Fibroblast of skin of right quadriceps (primary cell): ENCODE measurements at places on chromosomes 7 and 10.

DNA sequence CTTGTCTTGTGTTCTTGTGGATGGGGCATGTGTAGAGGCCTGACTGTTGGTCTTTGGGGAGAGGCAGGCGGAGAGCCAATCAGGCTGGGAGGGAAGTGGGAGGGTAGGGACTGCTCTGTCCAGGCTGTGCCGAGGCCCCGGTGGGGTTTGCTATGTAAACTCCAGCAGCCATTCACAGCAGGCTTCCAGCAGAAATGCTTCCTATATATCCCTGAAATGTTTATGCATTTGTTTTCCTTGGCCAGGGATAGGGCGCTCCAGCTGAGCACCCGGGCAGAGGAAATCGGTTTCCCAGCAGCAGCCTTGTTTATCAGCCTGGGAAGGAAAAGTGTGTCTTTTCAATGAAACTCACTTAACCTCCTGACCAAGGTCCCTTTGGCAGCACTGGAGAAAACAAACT lies 18.3 kb upstream of the AQP1 start:
- no peak for DNase-seq

- DNase-seq, result peak; percentile 51
Measured at GRCh38 chr7:87876869-87877234, 559 bp downstream of the DBF4 start.

DNA sequence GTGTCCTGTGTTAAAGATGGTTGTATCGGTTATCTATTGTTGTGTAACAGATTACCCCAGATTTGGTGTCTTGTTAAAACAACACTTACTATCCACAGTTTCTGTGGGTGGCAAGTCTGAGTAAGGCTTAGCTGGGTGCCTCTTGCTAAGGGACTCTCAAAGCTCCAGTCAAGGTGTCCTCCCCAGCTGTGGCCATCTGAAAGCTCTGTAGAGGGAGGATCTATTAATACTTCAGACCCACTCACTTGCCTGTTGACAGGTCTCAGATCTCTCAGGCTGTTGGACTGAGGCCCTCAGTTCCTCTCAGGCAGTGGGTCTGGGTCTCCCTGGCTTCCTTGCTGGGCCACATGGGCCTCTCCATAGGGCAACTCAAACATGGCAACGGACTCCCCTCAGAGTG lies 19.6 kb downstream of the ARID5B start:
- no peak for DNase-seq

DNA sequence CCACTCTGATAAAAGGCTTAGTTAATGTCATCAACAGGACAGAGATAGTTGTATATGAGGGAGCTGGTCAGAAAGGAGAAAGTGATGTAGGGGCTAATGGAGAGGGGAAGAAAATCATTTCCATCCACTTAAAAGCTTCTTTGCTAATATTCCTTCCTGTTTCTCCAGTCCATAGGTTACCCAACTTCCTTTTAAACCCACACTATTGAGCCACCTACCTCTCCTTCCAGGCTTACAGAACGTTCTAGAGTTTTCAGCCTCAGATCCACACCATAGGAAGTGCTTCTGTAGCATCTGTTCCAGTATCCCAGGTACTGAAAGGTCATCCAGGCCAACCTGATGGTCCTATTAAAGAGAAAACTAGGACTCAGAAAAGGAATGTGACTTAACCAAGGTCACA lies 28.2 kb downstream of the STRIP2 start:
- no peak for DNase-seq

DNA sequence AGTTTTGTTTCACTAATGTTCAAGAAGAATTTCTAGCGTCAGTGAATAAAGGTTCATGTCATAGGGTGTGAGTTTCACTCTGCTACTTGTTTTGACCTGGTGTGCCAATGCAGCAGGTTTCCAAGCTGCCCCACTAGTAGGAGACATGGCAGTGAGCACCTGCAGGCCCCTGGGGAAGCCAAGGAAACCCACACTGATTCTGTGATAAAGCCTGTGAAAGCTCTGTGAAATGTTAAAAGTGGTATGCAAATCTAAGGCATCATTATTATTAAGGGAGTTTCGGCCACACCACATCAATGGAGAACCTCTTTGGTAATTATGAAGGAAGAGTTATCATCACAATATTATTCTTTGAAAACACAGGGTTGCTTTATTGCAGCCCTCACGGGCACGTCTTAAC lies 46.4 kb downstream of the ABCB5 start:
- no peak for DNase-seq

DNA sequence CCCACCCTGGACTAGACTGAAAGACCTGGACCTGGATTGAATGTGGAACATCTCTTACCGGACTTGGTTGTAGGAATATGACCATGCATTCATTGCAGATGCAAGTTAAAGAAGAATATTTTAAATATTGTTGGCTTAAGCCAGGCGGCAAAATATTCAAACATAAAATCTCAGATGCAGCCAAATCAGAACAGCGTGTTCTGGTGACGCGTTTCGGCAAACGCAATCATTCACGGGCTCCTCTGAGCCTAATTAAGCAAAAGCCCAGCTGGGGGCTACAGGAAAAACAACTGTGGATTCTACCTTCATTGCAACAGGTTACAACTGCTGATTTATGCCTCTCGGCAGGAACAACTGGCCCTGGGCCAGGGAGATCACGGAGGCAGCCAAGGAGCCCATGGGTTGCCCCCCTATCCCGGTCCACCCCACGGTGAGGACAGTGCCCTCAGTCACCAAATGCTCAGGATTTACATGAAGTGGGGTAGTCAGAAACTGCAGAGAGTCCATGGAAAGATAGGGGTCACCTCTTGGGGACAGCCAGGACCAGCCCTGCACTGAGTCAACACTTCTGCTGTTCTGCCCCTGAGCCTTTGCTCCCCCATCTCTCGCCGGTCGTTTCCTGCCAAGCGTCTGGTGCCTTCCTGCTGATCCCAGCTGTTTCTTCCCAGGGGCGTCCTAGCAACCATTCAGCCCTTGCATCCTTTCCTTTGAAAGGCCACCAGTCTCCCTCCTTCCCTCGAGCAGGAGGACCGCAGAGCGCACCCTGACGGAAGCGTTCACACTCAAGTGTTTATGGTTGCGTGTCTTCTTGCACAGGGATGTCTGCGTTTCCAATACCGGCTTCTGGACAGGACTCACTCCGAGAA lies 64.4 kb upstream of the SFMBT2 start:
- no peak for DNase-seq

GRCh38 chr7:102169651-102170392 lies 116.8 kb upstream of the SH2B2 start:
- DNase-seq, result no peak

- DNase-seq, result no peak
Measured at GRCh38 chr10:34334908-34335307, 480.2 kb downstream of the PARD3 start.

GRCh38 chr7:39550411-39550810 lies 15.8 kb upstream of the YAE1 start:
- DNase-seq, result no peak

DNA sequence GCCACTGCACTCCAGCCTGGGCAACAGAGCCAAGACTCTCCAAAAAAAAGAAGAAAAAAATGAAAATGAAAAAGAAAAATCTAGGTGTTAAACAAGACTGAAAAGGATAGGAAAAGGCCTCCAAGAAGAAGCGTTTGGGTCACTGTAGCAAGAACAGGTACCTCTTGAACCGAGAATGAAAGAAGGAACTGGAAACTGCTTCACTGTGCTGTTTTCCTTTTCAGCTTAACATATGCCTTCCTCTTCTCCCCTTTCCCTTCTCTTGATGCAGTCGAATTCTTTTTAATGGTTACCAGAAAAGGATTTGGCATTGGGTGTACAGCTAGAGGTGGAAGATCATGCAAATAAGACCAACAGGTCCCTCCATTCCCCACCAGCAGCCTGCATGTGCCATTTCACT lies 28.1 kb downstream of the LRRC4 start:
- no peak for DNase-seq

- no peak for DNase-seq
Measured at GRCh38 chr7:123929107-123929506, 4.1 kb downstream of the SPAM1 start.

GRCh38 chr10:32939296-32940111 lies 18.5 kb downstream of the ITGB1 start:
- DNase-seq, result no peak

DNA sequence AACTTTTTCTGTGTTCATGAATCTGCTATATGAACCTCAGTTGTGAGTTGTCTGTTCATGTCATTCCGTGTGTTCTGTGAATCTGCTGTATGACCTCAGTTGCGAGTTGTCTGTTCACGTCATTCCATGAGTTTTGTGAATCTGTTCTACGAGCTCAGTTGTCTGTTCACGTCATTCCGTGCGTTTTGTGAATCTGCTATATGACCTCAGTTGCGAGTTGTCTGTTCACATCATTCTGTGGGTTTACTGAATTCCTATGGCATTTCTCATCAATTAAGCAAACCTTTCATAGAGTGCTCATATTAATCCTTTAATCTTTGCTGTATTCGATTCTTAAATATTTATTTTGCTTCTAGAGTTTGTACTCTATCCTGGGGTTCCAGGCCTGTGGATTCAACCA lies 150.6 kb downstream of the DIP2C start:
- peak; percentile 79 for DNase-seq

GRCh38 chr10:74585231-74586087 lies 240.9 kb upstream of the KAT6B start:
- no peak for DNase-seq

GRCh38 chr10:2944788-2945187 lies 122.6 kb upstream of the PFKP start:
- no peak for DNase-seq

- DNase-seq, result no peak
Measured at GRCh38 chr7:44574287-44574872, 672 bp upstream of the DDX56 start.

DNA sequence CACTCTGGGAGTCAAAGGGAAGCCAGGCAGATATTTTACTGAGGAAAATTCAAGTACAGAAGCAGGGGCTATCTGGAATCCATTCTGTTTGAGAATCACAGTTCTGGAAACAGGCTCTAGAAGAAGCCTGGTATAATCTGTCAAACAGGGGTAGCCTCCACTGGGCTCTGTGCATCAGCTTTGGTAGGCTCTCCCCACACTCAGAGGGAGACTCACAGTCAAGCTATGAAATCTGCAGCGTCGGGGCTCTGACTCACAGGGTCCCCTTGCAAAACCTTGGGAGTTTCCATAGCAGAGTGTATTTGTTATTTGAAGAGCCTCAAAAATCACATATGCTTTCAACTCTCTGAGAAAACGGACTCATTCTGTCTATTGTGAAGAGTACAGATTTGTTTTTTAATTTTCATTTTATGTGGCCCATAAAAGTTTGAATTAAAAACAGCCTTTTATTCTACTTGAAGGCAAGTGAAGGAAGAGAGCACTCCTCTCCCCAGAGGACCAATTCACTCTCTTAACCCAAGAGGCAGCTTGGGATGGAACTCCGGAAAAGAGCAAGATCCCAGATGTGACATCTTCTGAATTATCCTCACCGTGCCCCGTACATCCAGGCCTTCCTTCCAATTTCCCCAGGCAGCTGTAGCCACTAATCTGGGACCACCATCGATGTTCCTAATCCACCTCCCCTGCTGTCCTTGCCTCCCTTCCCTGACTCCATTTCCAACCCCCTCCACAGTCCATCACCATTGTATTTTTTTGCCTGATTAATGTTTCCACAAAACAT lies 590.9 kb upstream of the MGMT start:
- peak; percentile 80 for DNase-seq

DNA sequence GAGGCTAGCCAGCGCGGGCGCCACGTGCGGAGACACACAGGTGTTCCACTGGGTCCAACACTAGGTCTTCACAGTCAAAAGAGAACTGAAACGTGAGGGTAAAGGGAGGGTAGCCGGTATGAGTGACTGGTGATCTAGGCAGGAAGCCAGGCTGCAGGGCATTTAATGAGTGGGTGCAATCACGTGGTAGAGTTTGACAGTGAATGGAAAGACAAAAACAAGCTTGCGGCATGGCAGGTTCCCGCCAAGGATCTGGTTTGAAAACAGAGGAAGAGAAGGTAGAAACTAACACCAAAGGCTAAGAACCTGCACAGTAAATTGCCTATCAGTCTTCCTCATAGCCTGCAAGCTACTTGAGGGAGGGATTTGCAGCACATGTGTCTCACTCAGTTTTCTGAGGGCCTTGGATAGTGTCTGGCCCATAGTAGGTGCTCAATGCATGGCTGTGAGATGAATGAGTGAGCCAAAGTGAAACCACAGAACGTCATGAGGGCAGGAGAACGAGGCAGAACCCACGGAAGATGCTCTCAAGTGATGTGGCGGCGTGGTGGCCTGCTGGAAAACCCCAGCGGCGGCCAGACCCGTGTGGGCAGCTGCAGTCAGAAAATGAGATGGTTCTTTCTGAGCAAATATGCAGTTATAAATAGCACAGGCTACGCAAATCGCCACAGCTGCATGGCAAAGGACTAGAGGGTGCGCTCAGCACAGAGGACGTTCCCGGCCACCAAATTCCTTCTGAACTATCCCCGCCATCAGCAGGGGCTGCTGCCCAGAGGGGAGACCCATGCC lies 183.6 kb upstream of the NFE2L3 start:
- DNase-seq, result no peak

DNA sequence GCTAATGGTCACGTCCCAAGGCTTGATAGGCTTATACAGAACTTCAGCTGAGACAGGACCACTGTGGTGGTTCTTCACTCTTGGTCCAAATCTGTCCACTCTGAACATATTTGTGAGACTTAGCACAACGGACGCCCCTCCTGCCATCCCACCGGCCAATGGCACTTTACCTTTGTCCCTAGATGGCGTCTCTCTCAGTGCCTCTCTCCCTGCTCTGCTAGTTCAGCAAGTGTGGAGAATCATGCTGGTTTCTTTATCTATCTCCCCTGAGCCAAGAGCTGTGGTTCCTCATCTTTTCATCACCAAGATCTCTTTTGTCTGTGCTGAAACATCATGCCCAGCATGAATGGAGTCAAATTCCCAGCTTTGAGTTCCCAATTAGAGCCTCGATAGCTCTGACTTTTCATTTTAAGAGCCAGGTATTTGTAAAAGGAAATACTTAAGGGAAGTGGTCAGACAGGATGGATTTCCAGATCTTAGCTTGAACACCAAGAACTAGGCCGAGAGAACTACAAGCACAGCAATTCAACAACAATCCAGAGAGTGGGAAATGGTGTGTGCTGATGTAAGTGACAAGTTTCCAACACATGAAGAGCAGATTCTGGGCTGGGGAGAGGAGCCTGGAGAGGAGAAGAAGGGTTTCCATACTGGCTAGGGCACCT lies 69.5 kb downstream of the ZNF800 start:
- DNase-seq, result no peak

DNA sequence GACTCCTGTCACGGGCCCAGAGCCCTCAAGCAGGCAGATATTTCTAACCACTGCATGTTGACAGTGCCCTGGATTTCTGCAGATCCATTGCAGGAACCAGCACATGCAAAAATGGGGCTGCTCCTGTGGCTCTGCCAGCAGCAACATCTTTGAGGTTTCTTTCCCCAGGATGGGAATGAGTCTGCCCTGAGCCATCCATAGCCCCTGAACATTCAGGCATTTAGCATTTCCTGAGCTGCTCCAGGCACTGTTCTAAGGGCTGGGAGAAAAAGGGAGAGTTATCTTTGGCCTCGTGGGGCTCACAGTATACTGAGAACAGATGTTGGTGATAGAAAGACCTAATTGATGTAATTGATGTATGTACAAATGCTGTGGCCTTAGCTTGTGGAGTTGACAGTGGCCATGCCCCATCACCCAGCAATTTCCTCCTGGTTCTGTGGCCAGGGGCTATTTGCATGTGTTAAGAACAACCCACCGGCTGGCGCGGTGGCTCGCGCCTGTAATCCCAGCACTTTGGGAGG lies 66.0 kb upstream of the LRRC4 start:
- no peak for DNase-seq
